ENCODE measurements at places on chromosomes 5 and 9.

GRCh38 chr9:99096409-99096808 is 8.5 kb upstream of the TGFBR1 start:
- no peak for DNase-seq

DNA sequence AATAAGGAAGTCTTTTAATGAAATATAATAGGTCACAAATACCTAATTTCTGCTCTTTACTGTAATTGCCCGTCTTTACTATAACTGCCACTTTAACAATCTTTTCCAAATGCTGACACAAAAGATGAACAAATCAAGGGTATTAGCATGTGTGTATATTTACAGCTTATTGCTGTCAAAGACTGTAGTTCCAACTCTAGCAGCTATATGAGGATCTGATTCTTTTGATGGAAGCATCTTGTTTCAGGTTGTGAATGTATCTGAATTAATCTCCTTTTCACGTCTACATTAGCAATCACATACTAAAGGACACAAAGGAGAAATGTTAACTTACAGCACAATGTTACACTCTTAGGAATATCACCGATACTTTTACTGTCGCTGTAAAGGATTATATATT is 27.9 kb downstream of the RFX3 start:
- DNase-seq: no peak

DNA sequence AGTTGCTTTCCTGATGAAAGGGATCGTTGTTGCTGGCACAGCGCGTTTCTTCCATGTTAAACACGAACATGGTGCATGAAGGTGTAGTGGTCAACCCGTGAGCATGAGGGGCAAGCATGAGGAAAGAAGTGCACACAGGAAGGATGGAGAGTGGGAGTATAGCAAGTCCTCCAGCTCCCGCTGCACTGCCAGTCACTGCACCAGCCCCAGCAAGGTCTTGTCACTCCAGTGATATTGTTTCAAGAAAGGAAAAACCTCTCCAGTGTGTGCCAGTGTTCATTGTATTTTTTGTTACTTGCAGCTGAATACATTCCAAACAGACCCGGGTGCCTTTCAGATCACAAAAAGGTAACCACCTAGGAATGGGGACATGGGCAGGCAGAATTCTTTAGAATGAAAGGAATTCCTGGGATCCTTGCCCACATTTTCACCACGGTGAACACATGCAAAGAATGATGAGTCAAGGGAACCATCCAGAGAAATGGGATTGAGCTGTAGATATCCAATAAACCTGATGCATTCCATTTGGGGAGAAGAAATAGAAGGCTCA is 186.3 kb downstream of the AOPEP start:
- no peak for DNase-seq

DNA sequence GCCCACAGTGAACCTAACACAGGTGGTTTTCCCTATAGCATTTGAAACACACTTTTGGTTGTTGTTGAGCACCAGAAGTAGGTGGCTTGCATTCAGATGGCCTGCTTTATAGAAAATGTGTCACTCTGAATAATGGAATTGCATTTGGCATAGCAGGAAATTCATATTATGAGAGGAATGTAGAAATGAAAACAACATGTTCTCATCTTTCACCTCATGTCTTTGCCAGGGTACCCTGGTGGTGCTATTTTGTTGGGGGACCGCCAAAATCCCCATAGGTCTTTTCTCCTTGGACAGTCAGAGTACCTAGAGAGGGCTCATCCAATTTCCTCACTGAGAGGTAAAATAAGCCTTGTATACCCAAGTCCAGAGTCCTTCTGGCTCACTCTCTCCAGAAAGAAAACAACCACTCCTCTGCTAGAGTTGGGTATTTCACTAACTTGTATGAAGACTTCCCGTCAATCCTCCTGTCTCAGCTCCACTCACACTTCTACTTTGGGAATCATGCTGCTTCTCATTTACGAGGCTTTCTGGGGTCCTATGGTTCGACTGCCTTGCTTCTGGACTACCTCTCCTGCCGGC is 67.4 kb downstream of the MRPS27 start:
- no peak for DNase-seq

GRCh38 chr5:107426872-107427271 is 243.9 kb downstream of the EFNA5 start:
- DNase-seq: no peak

DNA sequence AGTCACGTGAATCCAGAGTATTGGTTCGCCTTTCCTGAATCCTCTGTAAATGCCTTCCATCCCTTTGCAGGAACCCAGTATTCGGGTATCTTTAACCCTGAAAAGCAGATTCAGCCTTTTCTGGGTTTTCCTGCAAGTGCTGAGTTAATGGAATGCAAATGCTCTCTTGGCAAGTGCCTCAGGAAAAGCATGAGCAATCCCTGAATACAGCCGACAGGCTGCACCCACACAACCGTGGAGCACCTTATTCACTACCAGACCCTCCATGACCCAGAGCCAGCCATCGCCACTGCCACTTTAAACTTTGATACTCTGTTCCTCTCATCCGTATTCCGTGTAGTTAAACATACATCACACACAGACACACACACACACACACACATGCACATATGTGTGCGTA is 54.4 kb downstream of the ZNF622 start:
- DNase-seq: no peak

DNA sequence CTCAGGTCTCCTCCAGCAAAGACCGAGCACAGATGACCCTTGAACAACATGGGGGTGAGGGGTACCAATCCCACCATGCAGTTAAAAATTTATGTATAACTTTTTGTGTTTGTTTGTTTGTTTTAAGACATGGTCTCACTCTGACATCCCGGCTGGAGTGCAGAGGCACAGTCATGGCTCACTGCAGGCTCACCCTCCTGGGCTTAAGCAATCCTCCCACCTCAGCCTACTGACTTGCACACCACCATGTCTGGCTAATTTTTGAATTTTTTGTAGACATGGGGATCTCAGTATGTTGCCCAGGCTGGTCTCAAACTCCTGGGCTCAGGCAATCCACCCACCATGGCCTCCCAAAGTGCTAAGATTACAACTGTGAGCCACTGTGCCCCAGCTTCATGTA is 231.0 kb upstream of the PIK3R1 start:
- no peak for DNase-seq

DNA sequence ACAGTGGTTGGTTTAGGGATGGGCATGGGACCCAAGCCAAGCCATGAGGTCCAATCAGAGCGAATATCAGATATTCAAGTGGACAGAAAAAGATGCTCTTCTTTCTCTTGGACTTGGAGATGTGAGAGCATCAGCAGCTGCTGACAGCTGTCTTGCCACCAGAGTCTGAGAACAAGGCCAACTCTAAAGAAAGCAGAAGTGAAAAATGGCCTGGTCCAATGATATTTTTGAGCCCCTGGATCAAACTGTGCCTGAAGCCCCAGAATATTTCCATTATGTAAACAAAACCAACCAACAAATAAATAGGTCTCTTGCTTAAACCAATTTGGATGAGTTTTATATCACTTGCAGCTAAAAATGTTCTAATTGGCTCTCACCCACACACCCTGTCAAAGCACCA is 30.7 kb upstream of the JADE2 start:
- DNase-seq: no peak

DNA sequence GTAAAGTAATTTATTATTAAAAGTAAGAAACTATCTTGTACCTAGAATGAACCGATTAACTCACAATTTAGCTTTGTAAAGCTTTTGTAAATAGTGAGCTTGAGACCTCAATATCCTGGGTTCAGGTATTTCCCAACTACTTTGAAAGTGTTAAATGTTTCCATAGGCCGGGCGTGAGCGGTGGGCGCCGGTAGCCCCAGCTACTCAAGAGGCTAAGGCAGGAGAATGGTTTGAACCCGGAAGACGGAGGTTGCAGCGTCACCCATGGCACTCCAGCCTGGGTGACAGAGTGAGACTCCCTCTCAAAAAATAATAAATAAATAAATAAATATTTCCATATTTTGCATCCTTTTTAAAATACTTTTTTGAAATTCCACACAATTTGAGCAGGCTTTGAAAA is 1.5 kb upstream of the ANKH start:
- no peak for DNase-seq

DNA sequence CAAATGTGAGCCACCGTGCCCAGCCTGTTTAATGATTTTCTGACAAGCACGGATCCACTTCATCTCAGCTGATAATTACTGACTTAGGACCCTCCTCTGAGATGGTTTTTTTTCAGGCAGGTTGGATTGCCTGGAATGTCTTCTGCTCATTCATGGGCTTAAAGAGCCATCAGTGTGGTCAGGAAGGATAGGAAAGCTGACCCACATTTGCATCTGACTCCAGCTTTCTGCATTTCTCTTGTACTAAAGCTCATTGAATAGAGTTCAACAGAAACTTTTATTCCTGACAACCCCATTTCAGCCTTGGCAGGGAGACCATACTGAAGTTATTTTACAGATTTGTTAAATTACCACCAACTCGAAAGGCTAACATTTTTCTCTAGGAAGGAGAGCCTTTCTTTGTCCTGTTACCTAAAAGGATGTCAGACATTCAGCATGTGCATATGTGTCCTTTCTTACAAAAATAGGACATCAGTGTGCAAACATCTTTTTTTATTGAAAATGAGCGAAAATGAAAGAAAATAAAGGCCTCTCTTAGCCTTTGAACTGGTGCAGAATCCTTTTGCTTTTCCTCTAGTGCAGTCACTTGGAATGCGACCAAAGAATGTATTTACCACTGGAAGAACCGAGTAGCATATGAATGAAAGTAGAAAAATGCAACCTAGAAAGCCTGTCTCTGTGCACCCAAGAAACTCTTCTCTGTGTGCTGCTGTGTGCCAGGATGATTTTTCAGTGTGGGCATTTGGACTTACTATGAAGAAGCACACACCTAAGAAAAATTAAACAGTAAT is 26.6 kb downstream of the ADCY2 start:
- no peak for DNase-seq

- DNase-seq: no peak
Measured at GRCh38 chr5:134437847-134438581, 26.3 kb upstream of the CDKN2AIPNL start.

- DNase-seq: no peak
Measured at GRCh38 chr9:1606253-1606652, 408.9 kb upstream of the SMARCA2 start.

- DNase-seq: no peak
Measured at GRCh38 chr5:115460472-115460871, 84.1 kb downstream of the FEM1C start.

- no peak for DNase-seq
Measured at GRCh38 chr9:27673641-27674040, 100.4 kb upstream of the C9orf72 start.

GRCh38 chr9:14994738-14995137 is 84.5 kb upstream of the FREM1 start:
- no peak for DNase-seq

- DNase-seq: no peak
Measured at GRCh38 chr5:38642189-38642911, 85.9 kb upstream of the LIFR start.

DNA sequence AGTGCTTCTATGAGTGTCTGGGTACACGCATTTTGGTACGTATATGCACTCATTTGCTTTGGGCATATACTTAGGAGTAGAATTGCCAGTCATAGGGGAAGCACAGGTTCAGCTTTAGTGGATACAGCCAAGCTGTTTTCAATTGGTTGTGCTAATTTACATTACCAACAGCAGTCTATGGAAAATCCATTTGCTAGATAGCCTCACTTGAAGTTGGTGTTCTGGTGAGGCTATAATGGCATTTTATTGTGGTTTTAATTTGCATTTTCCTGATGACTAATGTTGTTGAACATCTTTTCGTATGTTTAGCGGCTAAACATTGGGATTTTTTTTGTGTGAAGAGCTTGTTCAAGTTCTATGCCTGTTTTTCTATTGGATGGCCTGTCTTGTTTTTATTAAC is 76.8 kb upstream of the ANKH start:
- DNase-seq: no peak

DNA sequence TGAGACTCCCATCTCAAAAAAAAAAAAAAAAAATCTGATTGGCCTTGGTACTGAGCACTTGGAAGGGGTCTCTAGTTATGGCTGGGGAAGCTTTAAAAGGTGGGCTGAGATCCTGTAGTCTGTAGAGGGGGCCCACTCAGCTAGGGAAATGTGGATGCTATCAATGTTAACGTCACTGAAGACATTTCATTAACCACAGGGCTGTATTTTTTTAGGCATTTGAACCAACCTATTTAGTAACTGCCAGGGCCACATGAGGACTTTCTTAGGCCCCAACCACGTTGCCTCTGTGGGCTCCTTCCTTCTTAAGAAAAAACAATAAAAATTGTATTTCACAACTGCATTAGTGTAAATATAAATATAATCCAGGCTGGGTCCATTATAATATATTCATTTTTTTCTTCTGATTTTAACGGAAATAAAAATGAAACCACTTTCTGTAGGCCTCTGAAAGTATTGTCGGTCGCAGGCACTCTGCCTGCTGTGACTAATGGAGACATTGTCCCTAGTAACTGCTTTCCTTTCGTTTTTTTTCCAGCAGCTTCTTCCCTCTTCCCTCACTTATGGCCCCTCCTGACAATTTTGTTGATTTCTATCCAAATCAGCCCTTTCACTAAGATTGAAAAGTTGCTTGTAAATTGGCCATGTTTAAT is 71.6 kb downstream of the GCNT1 start:
- no peak for DNase-seq

DNA sequence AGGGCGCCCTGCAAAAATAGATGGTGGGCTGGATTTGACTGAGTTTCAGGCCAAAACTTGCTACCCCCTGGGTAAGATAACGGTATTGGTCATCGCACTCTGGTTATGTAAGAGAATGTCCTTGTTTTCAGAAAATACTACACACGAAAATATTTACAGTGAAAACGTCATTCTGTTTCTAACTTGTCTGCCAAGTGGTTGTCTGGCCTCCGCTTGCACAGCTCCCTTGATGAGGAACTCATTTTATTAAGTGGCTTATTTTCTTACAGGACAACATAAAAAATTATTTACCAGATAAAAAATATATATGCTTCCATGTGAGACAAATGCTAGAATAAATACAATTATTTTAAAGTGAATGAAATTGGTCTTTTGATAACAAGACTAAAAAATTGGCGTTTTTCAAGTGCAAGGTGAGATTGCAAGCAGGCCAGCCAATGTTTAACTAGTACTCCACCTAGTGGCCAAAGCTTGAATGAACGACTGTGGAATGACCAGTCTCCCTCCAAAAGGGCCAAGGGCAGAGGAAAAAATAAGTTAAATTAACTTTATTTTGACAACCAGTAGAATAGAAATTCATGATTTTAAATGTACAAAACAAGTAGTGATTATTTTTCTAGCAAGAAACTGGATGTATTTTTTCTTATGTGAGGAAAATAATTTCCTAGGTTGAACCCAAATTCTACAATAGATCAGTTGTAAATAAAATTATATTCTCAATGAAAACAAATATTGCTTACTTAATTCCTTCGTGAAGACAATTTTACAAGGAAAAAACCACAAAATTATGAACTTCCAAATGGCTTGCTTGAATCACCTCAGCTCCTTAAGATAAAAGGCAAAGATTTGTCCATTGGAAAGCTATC is 93.2 kb downstream of the ZFAND5 start:
- DNase-seq: peak; percentile 4

DNA sequence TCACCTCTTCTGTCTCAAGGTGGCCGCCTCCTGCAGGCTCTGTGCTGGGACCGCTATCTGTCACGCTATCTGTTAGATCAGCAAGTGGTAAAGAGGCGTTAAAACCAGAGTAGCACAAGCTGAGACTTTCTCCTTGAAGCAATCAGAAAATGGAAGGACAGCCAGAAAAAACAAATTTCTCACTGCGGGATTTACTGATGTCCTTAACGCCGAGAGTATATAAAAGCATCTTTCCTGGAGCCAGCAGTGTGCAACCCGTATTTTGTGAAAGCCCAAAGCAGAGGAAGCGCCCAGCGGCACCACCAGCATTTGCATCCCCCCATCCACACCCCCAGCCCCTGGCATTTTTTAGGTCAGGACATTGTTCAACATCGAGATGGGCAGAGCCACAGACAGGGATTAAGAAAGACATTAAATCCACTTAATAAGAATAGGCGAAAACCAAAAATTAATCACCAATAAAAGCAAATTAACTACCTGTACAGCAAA is 48.6 kb downstream of the DUSP1 start:
- DNase-seq: no peak
